Kidney glomerular epithelial cell (primary cell): ENCODE measurements at places on chromosomes 3 and 15.

- DNase-seq, result no peak
Measured at GRCh38 chr3:29438580-29438979, 157.7 kb downstream of the RBMS3 start.

DNA sequence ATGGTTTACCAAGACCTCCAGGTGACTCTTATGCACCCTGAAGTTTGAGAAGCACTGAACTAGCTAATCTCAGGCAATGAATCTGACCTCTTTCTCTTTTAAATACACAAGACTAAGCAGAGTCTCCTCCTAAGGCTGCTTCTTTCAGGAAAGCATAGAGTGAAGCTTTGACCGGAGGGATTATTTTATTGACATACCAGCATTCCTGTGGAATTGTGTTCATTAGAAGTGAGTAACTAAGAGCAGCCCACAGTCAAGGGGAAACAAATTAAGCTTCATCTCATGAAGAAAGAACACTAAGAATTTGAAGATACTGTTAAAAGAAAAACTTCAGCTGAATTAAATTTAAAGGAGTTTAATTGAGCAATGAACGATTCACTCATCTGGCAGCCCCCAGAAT, 963.5 kb downstream of the NTRK3 start:
- DNase-seq, result no peak

GRCh38 chr15:71734709-71735384, 75.5 kb upstream of the NR2E3 start:
- DNase-seq, result no peak

DNA sequence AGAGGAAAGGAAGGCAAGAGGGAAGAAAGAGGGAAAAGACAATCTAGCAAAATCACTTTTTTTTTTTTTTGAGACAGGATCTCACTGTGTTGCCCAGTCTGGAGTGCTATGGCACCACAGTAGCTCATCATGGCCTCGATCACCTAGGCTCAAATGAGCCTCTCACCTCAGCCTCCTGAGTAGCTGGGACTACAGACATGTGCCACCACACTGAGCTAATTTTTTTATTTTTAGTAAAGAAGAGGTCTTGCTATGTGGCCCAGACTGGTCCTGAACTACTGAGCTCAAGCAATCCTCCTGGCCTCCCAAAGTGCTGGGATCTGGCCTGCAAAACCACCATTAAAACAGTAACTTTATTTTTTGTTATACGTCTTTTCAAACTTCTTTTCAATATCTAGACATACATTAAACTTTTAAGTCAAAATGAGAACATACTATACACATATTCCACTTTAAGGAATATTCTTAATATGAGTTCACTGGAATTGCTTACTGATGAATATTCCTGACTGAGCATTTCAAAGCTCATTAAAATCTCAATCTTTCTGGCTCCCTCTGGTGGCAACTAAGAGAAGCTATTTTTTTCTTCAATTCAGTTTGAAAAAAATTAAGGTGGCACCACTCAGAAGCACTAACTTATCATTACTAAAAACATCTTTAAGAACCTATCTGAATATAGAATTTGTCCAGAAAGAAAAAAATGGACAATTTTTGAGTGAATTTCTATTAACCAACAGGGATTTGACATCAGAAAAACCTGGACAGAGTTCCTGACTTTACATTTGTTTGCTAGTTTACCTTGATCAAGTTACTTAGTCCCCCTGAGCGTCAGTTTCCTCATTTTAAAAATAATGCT, 40.9 kb downstream of the UACA start:
- DNase-seq, result peak; percentile 54

GRCh38 chr15:66452971-66453580, 44.5 kb downstream of the SNAPC5 start:
- no peak for DNase-seq

DNA sequence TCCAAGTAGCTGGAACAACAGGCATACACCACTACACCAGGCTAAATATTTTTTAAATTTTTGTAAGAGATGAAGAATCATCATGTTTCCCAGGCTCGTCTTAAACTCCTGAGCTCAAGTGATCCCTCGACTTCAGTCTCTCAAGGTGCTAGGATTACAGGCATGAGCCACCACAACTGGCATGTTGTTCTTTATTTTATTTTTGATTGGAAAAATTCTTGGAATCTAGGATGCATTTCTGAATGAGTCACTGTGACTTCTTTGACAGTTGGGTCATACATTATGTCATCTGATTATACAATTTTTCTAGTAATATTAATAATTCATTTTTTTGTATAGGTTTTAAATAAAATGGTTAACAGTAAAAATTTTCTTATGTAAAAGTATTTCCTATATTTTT, 870.2 kb downstream of the SI start:
- peak; percentile 23 for DNase-seq

GRCh38 chr3:5054098-5054497, 68.0 kb upstream of the ARL8B start:
- no peak for DNase-seq

- DNase-seq, result peak; percentile 85
Measured at GRCh38 chr3:177337541-177338331, 140.5 kb upstream of the TBL1XR1 start.

- DNase-seq, result no peak
Measured at GRCh38 chr3:188124184-188124583, 29.8 kb upstream of the LPP start.

GRCh38 chr3:186931532-186932280, 1.4 kb downstream of the ST6GAL1 start:
- peak; percentile 70 for DNase-seq

DNA sequence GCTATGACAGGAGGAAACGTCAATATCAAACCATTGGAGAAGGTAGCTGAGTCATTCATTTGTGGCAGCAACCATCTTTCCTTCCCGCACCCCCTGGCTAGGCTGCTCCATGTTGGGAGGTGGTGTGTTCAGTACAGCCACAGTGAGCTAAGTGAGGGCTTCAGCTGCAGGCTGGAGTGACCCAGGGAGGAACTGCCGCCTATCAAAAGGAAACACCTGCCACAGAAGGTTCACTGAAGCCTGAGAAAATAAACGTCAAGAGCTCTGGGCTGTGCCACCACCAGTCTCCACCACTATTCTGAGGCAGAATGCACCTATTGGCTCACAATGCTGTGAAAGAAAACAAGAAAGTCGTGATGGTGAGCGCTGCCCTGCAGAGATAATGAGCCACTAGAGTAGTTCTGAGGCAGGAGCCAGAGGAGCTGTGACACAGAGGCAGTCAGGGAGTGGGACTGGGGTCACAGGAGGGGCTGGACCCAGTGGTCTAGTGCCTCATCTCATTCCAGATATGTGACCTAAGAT, 34.8 kb upstream of the CD47 start:
- no peak for DNase-seq

GRCh38 chr15:82870727-82871320, 61.4 kb downstream of the WHAMM start:
- no peak for DNase-seq

GRCh38 chr3:51295625-51296024, 89.5 kb upstream of the MANF start:
- DNase-seq, result no peak

GRCh38 chr3:62500556-62501288, 127.4 kb upstream of the FEZF2 start:
- no peak for DNase-seq

- DNase-seq, result no peak
Measured at GRCh38 chr3:116444115-116444747, 1.1 kb downstream of the LSAMP start.

DNA sequence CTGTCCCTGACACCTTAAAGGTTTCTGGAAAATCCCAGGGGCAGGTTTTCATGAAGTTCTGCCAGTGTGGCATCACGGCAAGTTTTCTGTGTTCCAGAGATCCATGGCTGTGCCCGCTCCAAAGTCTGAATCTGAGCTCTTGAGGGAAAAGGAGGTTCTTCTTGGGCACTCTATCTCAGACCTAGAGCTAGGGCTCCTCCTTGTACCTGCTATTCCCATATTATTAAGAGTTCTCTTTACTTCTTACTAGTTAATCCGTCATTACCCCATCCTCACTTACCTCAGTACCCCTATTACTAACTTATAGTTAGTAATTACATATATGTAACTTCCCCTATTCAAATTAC, 5.9 kb upstream of the TRA2B start:
- DNase-seq, result no peak

DNA sequence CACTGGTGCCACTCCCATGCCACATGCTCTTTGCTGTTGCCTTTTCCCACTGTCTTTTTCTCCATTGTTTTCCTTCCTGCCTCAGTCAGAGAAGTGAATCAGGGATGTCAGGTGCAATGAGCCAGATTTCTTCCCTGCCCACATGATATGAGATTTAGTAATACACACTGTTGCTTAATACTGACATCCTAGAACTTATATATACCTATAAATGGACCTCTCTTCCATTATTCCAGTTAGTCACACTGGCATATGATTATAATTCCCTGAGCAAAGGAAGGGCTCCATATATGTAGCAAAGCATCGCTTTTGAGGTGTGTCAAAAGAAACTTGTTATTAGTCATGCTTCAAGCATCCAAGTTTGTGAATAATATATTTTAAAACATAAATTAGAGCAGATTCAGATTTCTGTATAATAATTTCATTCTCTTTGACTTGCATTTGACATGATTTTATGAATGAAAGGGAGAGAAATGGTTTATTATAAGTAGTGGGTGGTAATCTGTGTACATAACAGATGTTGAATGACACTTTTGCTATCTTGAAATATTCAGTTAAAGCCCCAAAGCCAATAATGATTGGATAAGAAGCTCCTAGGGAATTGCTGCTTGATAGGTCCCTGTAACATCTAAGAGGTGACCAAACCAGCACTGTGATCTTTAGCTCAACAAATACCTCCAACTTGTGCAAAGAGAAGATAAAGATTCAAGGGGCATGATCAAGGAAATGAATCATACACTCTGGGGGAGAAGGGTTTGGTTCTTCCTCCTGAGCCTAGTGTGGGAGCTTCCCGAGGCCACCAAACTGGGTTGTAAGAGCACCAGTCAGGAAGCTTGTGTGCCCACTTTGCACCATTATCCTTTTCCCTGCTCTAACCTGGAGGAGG, 48.6 kb downstream of the CHST2 start:
- DNase-seq, result no peak

DNA sequence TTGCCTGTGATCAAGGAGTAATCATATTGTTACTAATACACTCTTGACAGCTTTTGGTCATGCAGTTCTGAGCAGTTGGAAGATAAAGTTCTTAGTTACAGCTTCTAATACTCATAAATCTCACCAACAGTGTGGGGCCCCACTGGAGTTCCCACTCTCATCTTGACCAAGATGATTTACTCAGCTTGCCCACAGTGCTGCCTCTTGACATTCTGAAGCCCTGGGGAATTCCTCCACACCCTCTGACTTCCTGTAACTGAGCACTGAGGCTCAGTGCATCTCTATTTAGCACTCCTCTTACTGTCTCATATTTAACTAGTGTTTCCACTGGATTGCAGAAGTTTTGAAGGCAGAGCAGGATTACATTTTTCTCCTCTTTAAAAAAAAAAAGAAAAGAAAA, 1.9 kb upstream of the ARL6IP5 start:
- peak; percentile 86 for DNase-seq

- DNase-seq, result peak; percentile 5
Measured at GRCh38 chr3:181948286-181948685, 236.6 kb downstream of the SOX2 start.

DNA sequence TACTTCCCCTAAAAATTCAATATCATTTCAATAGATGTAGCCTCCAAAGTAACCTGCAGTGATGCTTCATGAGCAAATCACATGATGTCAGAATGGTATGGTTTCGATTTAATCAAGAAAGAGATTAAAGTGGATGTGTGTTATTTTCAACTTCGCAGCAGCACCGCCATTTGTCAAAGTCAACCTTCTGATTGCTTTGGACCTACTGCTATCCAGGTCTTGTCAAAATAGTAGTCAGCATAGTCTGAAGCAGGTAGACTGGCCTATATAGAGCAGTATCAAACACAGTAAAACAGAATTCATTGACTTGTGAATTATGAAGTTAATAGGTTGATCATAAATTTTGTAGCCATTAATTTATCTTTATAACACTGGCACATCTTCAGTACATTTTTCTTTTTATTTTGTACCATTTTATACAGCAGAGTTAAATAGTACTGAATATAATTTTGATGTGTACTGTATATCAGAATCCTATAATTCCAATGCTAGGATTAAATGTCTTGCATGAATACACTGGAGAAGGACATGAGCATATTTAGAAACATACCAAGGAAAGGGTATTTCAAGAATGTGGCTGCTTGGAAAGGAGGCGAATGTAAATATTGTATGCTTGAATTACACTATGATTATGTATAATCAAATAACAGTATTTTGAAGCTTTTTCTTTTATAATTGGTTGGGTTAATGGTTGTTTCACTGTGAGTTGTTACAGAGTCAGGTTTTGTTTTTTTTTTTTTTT, 79.6 kb downstream of the CDIN1 start:
- no peak for DNase-seq

DNA sequence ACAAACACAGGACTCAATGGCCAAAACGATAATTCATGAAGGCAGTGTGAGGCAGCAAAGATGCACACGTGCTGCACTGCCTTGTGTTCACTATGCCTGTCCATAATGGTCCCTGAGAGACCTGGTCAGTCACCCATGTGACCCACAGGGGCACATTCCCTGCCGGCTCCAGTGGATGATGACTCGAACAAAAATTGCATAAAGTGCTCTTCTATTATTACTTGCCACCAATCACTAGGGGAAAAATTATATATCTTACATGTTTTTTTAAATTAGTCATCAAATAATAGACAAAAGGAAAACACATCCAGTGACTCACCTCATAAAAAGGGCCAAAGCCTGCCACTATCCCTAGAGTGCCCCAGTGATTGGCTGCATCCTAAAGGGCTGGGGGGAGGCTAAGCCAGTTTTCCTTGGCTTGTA, 47.5 kb downstream of the UBP1 start:
- DNase-seq, result peak; percentile 92

- no peak for DNase-seq
Measured at GRCh38 chr15:25410649-25411048, 28.2 kb downstream of the UBE3A start.

- peak; percentile 16 for DNase-seq
Measured at GRCh38 chr15:100902436-100903167, 16.6 kb upstream of the LRRK1 start.

DNA sequence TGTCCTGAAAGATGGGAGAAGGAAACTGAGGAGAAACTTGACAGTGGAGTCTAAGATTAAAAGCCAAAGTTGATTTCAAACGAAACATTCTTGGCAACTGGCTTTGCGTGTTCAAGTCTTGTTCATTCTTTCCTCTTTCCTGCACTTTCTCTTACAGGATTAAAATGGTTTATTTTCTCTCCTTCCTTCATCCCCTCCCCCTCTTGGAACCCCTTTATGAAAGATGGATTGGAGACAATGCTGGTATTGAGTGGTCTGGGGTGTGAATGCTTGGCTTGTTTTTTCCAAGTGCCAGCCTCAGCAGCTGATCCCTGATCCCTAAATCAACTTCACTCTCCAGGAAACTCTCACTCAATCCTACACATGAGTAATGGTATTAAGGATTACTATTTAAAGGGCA, 703 bp upstream of the LSAMP start:
- no peak for DNase-seq

- no peak for DNase-seq
Measured at GRCh38 chr3:147359177-147360050, 46.9 kb downstream of the ZIC4 start.
